ENCODE measurements at places on chromosomes 16 and 17.

DNA sequence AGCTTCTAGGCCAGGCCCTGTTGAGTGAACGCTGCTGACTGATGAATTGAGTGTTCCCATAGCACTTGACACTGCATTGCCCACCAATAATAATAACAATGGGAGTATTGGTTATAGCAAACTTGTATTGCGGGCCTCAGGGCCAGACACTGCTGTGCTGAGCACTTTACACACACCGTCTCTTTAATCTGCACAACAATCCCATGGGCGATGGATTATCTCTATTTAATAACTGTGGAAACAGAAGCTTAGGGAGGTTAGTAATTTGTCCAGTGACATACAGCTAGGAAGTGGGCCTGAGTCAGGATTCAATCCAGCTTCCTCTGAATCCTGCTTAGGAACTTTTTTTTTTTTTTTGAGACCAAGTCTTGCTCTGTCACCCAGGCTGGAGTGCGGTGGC is 11.2 kb downstream of the ARHGAP23 start:
- no peak for DNase-seq

- DNase-seq, result no peak
Measured at GRCh38 chr17:79814127-79814973, 17.5 kb upstream of the CBX8 start.

- no peak for DNase-seq
Measured at GRCh38 chr16:74627506-74628220, 20.7 kb upstream of the GLG1 start.

GRCh38 chr16:60712144-60712543 is 1324.1 kb downstream of the CDH8 start:
- DNase-seq, result no peak

DNA sequence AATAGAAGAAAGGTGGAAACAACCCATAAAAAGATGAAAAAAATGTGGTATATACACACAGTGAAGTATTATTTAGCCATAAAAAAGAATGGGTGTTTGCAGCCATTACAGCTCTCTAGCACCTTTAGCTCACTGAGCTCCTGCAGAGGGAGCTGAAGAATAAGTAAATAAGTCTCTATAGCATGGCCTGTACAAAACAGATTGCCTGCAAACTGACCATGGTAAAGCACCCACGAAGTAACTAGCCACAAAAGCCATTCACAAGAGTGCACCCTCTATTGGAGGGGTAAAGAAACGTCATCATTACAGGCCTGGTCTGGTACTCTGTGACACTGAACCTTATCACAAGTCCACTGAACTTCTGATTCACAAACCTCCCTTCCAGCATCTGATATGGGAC is 76.3 kb downstream of the USP32 start:
- DNase-seq, result no peak

DNA sequence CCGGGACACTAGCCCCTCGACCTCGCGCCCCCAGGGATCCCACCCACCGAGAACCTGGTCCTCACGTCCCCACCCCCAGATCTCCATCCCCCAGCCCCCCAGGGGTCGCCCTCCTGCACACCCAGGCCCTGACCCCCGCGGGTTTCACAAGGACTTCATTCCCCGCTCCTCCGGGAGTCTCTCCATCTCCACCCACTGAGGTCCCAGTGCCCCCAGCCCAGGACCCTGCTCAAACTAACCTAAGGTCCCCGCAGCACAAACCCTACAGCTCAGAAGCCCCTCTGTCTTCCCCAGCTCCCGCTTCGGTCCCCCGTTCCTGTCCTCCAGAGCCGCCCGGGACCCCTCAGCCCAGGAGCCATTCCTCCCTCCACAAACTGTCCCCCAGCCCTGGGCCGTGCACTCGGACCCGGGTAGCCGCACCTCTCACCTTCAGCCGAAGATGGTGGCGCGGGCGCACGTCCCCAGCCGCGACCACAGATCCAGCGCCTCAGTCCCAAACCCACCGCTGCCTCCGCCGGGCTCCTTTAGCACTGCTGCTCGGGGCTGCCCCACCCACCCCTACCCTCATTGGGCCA is at the start of gene MYH10:
MYH10 (minus strand) TSS at position 499 of the 575 bp plus-strand sequence. CDS start 7,479 bp downstream, outside the sequence.
- DNase-seq, result no peak

DNA sequence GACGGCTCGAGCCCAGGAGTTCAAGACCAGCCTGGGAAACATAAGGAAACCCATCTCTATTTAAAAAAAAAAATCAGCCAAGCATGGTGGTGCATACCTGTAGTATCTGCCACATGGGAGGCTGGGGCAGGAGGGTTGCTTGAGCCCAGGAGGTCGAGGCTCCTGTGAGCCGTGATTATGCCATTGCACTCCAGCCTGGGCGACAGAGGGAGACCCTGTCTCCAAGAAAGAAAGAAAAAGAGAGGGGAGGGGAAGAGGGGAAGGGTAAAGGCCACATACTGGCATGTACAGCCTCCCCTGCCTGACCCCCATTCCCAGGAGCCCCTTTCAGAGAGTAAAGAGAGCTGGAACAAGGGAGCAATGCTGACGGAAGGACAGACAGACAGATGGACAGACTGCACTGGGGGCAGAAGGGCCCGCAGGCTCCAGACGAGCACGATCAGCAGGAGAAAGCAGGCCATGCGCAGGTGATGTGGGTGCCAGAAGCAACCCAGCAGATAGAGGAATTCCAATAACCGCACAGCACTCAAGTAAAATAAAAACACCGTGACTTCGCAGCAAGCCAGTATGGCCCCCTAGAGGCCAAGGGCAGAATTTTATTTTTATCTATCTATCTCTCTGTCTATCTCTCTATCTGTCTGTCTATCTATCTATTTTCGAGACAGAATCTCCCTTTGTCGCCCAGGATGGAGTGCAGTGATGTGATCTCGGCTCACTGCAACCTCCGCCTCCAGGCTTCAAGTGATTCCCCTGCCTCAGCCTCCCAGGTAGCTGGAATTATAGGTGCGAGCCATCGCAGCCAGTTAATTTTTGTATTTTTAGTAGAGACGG is 27.1 kb upstream of the SNN start:
- DNase-seq, result peak; percentile 49

- DNase-seq, result no peak
Measured at GRCh38 chr16:55500530-55501011, 8.3 kb upstream of the LPCAT2 start.

Data from fibroblast of skin of left quadriceps (primary cell).